ENCODE measurements at places on chromosomes 3 and 15.

GRCh38 chr3:32841867-32842470, 24.2 kb downstream of the TRIM71 start:
- no peak for DNase-seq

- DNase-seq: no peak
Observed at GRCh38 chr15:90049666-90050604, 48.8 kb downstream of the ZNF710 start.

DNA sequence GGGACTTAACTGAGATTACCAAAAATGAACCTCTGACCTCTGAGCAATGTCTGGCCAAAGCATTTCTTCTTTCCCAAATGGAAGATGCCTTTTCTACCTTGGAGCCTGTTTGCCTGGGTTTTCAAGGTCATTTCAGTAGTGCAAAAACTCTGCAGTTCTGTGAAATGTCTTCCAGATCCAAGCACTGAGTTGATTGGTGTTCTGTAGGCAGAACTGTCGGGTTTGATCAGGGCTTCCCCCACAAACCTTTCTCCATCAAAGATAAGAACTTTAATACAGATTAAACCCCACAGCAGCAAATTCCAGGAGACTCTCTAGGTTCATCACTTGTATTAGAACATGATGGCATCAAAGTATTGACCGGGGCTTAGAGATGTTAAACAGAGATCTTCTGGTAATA, 192.7 kb upstream of the TOPAZ1 start:
- no peak for DNase-seq

DNA sequence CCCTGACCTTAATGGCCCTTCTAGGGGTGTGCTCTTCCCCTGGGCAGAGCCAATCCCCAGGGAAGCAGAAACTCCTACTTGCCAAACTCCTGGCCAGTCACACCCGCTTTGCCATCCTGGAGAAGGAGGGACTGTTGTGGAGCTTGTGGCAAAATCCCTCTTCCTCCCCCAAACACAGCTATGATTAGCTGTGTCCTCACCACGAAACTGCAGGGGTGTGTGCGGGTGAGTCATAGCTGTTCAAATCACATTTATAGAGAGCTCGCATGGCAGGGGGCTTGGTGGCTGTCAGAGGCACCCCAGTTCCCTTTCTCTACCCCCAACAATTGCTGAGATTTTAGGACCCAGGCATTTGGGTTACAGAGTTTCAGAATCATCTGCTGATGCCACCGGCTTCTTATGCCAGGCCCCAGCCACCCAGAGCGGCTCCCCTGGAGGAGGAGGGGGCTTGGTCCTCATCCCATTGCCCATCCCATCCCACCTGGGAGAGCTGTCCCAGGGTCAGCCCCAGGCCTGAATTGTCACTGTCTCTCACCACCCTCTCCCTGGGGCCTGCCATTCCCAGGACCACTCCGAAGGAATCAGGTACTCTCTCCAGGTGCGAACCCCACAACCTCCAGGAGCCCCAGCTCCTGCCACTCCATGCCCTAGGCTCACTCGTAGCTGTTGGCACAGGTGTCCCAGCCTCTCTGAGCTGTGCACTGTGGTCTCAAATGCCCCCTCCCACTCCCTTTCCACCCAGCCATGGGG, 28.8 kb upstream of the MAGEF1 start:
- DNase-seq: no peak

DNA sequence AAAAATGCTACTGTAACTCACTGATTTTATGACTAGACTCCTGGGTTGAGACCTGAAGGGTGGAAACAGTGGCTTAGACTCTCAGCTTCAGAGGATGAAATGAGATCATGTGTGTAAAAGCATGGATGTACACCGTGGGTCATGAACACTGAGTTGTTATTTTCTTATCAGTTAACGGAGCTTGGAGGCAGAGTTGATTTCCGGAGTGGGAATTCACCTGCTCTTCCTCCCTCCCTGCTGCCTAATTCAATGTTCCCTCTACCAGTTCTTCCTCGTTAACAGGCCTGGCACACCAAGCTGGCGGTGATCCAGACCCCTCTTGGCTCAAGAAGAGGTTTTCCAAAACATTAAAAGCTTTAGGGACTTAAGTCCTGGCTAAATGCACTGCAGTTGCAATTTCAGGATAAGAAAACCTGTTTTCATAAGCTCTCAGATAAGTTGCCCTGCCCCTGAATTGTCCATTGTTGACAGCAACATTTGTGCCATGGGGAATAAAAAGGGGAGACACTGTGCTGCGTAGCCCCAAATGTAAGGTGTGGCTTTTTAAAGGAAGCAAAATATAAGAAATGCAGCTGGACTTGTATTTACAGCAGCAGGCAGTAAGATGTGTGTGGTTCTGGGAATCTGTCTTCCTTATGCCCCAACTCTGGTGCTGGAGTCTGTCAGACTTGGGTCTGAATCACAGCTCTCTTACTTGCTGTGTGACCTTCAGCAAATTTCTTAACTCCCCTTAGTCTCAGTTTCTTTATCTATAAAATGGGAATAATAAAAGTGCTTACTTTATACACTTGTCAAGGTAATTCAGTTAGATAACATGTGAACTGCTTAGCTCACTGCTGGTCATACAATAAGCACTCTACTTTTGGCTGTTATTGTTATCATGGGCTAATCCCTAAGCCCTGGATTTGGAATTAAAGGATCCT, 9.9 kb downstream of the PDIA5 start:
- peak; percentile 23 for DNase-seq

DNA sequence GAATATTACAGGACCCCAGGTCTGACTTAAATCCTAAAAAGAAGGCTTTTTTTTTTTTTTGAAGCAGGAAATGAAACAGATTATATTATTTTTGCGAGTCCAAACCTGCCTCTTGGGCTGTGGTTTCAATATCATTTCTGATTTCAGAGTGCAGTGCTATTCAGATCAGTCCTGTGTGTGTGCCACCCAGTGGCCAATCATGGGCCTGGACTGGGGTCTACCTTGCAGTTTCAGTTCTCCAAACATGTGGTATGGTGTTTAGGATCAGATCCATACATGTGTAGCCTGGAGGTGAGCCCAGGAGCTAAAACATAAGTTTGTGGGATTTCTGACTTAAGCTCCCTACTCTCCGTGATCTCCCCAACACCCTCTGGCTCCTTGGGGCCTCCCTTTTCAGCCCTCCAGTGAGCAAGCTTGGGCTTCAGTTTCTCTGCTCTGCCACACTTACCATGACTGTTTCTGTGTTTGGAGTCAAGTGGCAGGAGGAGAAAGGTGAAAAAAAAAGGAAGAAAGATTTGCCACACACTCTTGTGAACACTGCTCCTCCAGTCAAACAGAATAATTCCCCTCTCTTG, 12.1 kb upstream of the THSD4 start:
- peak; percentile 35 for DNase-seq

GRCh38 chr3:177013681-177014280, 183.5 kb downstream of the TBL1XR1 start:
- no peak for DNase-seq

DNA sequence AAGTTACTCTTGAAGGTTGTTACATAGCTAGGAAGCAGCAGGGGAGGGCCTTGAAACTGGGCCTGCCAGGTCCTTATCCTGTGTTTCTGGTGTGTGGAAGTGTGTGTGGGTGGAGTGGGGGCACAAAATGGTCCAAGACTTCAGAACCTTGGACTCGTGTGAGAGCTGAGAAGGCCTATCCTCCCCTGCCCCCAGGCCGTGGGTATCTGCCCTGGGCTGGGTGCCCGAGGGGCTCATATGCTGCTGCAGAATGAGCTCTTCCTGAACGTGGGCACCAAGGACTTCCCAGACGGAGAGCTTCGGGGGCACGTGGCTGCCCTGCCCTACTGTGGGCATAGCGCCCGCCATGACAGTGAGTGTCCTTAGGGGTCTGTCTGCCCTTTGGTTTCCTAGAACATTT, 4.5 kb downstream of the CHRD start:
- no peak for DNase-seq

DNA sequence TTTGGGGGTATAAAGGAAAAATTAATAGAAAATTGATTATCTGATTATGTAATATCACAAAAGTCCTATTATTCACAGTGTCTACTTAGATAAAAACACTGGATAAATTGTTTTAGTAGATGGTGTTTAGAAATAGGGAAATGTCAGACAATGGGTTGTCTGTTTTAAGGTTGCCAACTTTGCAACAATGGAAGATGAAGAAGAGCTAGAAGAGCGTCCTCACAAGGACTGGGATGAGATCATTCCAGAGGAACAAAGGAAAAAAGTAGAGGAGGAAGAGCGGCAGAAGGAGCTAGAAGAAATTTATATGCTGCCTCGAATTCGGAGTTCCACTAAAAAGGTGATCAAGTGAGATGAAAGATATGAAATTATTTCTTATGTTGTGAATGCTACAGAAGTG, 84.0 kb downstream of the CHD2 start:
- no peak for DNase-seq

- DNase-seq: no peak
Observed at GRCh38 chr3:194732617-194733016, 46.9 kb downstream of the FAM43A start.

DNA sequence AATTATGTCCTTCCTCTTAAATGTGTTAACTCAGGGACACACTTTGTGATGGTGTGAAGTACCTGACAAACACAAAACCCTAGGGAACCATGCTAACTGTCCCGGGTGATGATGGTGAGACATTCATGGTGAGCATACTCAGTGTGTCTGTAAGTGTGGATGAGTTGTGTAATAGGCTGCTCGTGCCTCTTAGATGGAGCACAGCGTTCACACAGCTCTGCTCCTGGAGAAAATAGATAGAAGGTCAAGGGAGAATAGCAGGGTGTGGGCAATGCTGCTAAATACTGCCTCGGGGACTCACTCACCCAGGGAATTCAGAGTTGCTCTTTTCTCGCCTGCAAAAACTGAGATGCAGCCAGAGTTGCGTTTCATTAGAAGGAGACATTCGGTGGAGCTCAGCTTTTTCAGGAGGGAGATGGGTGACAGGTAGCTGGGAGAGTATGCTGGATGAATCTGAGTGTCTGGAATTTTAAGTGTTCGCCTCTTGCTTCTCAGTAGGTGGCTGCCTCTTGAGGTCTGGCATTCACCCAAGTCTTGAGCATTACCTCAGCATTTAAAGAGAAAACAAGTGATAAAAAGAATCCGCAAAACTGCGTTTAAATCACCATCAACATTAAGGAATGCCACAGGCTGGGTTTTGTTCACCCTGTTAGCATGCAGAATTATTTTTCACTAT, 813.2 kb downstream of the AGBL1 start:
- peak; percentile 65 for DNase-seq

- DNase-seq: no peak
Observed at GRCh38 chr3:19644405-19644804, 289.6 kb downstream of the EFHB start.

- no peak for DNase-seq
Observed at GRCh38 chr3:49359623-49360022, 1.5 kb upstream of the GPX1 start.

DNA sequence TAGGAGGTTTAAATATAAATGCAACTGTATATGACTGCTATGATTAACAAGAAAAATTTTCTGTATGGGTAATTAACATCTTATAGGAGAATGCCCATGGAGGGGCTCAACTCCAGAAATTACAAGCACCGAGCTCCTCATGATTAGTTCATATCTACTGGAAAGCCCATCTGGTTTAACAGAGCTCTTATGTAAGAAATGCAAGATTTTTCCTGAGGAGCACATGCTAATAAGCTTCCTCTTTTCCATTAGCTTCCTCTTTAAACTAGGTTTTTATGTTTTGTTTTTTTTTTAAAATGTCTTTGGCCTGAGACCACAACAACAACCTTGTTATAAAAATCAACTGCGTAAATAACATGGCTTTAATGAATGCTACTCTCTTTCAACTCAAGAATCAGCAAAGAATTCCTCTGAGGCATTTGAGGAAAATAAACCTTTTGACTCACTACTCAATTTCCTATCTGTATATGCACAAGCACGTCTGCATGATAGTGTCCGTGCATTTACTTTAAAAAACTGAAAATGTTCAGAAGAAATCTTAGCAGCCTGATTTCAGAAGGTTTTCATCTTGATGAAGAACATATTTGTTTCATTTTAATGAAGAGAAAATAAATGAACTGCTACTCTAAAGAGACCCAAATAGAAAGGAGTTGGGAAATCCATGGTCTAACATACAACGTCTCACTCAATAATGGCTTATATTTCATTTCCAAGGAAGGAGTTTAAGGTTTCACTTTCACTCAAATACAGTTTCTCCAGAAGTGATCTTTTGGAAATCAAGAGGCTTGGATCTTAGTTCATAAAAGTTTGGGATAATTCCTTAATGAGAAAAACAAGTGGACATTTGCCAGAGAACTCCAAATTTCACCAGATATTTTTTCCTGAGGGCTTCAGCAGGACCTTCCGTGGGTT, 180.8 kb downstream of the KCNAB1 start:
- no peak for DNase-seq

DNA sequence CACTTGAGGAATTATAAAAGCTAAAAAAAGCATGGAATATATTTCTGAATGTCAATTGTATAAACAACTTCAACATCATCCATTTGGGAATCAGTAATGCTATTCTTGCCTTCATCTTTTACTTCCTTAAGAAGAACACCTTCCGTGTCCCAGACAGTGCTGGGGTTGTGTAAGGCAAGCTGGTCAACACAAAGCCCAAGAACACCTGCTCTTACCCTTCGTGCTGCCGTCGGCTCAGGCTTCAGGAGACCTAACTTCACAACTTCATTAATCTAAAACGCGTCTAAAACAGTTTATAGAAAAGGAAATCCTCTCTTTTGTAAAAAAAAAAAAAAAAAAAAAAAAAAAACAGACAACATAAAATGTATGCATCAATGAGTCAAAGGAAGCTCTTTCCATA, 81.3 kb downstream of the ABI3BP start:
- no peak for DNase-seq

DNA sequence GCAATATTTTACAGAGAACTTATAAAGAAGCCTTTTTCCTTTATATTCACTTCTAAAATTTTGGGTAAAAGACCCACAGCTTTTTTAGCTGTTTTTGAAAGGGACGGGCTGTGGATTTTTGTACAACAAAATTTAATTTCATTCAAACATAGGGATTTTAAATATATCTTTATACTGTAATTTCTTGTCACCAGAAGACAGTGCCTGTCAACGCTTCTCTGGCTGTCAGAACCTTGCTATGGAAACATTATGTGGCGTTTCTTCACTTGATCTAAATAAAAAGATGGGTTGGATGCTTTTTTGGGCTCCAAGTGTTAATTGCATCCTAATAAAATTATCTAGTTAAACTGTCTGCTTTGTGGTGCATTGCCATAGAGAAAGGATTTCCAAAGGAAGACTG, 635.6 kb upstream of the ALCAM start:
- no peak for DNase-seq

Data from NCI-H146 (cell line).